Kidney epithelial cell (primary cell): ENCODE measurements at places on chromosomes 1 and 21. TPM values are rescaled to one million over a fixed set of nuclear protein-coding genes. Genes with fewer than 3 reads are reported as not detected.

Gene PHTF1
- 22.5 and 33.1 TPM in 2 replicates for total RNA-seq

Gene FBLIM1
- 364 and 458 TPM in 2 replicates for total RNA-seq

Gene TRNP1
- total RNA-seq = 78.0 and 127 TPM in 2 replicates

Gene ZC3H12A
- total RNA-seq = 34.2 and 38.3 TPM in 2 replicates

Gene PLA2G2D
- not detected in 2 replicates for total RNA-seq

Gene FMO3
- not detected in 2 replicates for total RNA-seq

Gene S100A6
- total RNA-seq = 754 and 920 TPM in 2 replicates

Gene SLC35A3
- 21.9 and 24.1 TPM in 2 replicates for total RNA-seq

Gene PAPPA2
- 6.9 and 7.1 TPM in 2 replicates for total RNA-seq

Gene KRTAP12-2
- total RNA-seq = not detected in 2 replicates

Gene OR2T35
- not detected in 2 replicates for total RNA-seq

Gene CA6
- total RNA-seq = not detected in 2 replicates

Gene CYP2J2
- 1.9 and 3.3 TPM in 2 replicates for total RNA-seq

Gene FNDC10
- total RNA-seq = 8.0 and 9.2 TPM in 2 replicates

Gene TNFRSF25
- 18.2 and 20.2 TPM in 2 replicates for total RNA-seq

Gene GPR37L1
- 0.04 and 0.07 TPM in 2 replicates for total RNA-seq
